ENCODE measurements at places on chromosomes 11 and 22.

DNA sequence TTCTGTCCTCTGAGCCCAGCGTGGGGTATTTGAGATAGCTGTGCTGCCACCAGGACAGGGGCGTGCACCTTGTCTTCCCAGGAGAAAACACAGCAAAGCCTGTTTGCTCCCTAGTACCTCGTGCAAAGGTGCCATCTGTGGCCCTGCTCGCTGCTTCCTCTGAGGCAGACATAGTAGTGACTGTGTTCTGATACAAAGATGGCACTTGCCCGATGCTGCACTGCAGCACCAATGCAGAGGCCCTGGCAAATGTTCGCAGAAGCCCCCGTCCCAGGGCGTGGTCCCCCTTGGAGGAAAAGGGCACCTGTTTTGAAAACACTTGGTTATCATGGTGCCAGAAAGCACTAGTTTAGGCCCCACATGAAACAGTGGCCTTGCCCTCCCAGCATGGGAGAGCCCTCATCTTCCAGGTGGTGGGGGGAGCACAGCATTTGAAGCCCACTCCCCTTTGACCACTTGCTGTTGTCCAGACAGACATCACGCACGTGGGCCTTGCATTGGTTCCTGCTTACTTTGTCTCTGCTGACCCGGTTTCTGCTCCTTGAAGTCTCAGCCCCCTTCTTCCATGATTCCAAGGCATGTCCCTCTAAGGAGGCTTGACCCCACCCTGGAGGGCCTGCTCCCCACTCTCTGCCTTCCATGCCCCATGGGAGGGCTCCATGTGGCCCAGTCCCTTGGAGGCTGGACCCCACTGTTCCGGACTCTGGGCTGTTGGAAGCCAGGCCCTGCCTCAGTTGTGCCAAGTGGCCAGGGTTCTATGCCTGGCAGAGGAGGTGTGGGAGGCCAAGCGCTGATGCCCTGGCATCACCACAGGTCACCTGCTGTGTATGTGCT lies 109.4 kb downstream of the KCNQ1OT1 start:
- no peak for DNase-seq

- DNase-seq, result no peak
These were observed 1.3 kb downstream of the MRPL23 start for GRCh38 chr11:1948389-1948788.

- no peak for DNase-seq
These were observed 16.9 kb upstream of the ANKK1 start for GRCh38 chr11:113370634-113371033.

GRCh38 chr11:116059919-116060318 lies 555.7 kb upstream of the CADM1 start:
- DNase-seq, result no peak
